ENCODE measurements at places on chromosomes 1 and 21.
A peak's percentile ranks its signal among the peaks of the same experiment; 100 is the strongest.

DNA sequence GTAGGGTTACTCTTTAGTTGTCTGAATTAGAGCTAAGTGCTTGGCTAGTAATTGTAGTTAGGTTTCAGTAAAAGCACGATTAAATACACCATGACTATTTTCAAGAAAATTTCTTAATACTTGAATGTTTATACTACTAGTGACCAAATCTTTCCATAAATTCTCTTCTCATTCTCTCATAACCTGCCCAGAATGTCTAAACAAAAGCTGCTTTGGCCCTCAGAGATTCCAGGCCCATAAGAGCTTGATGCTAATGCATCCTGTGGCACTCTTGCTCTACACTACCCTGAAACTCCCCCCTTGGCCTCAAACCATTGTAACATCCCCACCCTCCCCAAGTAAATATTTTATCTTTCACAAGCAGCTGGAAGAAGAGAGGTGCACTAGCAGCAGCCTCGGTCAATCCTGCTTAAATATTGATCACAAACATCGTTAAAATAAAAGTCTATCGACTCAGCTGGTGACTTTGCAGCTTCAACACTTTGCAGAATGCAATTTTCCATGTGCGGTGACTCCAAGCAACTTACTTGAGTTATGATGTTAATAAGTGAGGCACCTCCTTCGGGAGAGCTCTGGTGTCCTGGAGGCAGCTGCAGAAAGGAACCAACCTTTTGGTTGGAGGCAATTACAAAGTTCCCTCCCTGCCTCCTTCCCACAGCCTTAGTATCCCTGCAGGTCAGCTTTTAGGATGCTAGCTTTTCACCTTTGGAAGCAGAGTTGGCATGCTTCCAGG lies 315.6 kb upstream of the PLXNA2 start:
- no peak for DNase-seq

GRCh38 chr1:42085596-42085995 lies 67.6 kb upstream of the GUCA2B start:
- no peak for DNase-seq

DNA sequence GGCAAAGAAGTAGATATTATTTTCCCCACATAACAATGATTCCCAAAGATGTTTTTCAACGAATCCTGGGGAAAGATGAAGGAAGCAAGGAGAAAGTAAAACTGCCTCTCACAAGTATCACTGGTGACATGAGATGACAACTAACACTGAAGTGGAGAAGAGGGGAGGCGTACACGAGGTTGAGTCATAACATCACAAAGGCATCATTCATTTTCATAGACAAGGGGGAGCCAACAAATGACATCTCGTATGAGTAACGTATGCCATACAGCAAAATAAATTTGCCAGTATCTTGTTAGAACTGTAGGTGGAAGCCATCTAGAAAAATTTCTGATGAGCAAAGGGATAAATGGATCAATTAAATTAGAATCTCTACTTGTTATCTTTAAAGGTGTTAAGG lies 56.6 kb downstream of the ATP1B1 start:
- no peak for DNase-seq

- DNase-seq = no peak
Measured at GRCh38 chr1:79726321-79726720, 719.8 kb upstream of the ADGRL4 start.

DNA sequence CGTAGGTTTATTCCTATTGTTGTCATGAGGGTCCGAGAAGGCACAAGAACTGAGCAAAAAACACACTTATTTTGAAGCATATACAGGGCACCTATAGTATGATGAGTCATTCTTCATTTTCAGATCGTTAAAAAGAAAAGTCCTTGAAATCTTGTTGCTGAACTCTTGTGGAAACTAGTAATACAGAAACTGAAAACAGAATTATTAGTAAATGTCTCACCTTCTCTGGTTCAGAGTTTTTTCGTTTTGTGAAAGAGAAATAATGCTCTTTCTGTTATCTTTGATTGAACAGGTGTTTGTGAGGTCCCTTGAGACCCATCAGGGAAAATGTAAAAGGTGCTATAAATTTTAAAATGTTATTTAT lies 102.0 kb upstream of the COA6 start:
- DNase-seq = no peak

DNA sequence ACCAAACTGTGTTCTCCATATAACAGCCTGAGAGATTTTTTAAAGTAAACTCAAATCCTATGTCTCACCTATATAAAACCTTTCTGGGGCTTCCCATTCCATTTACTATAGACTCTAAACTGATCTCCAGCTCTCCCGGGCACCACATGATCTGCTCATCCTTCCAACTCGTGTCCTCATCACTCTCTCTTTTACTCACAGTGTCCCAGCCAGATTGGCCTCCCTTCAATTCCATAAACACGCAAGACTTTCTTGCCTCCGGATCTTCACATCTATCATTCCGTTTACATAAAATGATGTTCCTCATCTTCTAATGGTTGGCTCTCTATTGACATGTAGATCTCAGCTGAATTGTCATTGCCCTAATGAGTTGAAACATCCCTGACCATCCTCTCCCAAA lies 59.4 kb downstream of the ZNF697 start:
- DNase-seq = no peak

DNA sequence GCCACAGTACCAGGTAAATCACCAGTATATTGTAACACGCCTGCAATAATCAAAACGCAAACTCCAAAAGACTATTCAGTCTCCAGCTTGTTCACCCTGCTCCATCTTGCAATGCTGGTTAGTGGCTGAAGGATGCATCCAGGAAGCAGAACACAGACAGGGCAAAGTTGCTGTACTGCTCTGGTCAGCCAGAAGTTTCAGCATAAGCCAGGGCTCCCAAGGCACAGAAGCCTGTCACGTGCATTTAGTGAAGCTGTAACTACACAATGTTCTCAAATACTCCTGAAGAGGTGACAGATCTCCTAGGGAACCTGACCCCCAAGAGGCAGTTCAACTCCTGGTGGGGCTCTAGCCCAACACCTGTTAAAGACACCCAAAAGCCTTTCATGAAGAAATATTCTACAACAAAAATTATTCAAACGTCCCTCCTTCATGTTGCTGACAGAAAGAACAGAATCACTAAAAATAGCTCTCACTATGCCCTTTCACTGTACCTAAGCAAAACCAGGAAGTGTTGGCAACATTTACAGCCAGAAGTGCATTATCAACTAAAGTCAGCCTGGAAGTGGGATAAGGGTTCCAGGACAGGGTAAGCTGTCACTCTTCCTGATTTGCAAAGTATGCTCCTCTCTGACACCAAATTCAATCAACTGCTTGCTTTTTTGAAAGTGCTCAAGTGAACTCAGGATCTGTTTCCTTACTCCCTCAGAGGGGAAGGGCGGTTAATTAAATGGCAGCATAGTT lies 52.1 kb downstream of the SLC35D1 start:
- no peak for DNase-seq

DNA sequence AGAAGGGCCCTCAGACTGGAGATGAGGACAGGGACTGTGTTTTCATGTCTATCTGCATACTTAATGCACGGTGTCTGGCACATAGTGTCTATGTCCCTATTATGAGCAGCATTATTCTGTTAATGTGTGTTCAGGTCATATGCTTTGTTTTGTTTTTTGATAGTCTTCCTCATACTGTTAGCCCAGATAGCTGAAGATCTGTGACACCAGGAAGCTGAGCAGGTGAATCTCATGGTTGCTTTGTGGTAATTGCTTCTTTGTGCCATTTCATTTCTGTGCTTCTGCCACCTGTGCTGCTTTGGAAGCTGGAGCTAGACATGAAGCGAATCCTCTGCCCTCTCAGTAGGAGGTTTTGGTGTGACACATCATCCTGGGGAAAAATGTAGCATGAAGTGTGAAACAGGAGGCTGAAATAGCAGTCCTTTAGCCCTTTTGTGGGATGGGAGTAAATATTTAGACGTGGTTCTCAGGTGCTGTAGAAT lies 15.8 kb downstream of the SMAP2 start:
- DNase-seq = no peak

GRCh38 chr1:183227422-183228346 lies 41.6 kb downstream of the LAMC2 start:
- DNase-seq = no peak

DNA sequence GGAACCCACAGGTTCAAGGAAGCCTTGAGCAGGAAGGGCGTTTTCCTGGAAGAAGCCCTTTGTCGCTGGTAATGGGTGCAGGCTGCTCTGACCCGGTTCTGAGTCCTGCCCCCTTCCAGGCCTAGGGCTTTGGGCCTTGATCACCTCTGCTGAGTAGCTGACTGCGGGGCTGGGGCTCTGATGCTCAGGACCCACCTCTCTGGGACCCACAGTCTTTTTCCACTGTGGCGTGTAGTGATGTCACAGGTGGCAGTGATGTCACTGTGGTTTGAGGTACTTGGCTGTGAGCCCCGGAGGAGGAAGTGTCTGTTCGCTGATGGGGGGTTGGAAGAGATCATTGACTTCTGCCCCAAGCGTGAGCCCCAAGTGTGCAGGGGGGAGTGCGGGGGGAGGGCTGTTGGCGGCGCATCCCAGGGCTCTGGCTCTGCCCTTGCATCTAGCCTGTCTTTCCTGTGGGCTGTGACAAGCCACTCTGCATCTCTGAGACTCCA lies 6.9 kb downstream of the TNFRSF1B start:
- peak; percentile 95 for DNase-seq

- peak; percentile 62 for DNase-seq
Measured at GRCh38 chr1:234608911-234609690, 877 bp downstream of the IRF2BP2 start.

GRCh38 chr1:116332451-116332850 lies 40.6 kb upstream of the ATP1A1 start:
- no peak for DNase-seq

GRCh38 chr1:94672001-94672400 lies 130.4 kb upstream of the F3 start:
- DNase-seq = no peak

- no peak for DNase-seq
Measured at GRCh38 chr1:209395169-209395568, 188.3 kb upstream of the CAMK1G start.

DNA sequence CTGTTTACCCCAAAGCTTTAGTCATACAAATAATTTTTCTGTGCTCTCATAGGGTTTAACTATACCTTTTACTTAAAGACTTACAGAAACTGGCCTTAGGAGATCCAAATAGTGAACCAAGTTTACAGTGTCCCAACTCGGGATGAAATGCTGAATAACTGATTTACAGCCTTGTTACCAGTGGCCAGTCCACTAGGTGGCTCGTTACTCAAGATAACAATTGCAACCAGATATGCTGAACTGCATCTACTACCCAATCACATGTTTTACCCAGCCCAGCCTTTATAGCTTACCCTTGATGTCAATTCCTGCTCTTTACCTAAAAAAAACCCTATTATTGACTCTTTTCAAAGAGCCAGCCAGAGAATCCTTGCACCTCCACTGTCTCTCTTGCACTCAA lies 1148.8 kb upstream of the ADGRL4 start:
- DNase-seq = no peak

DNA sequence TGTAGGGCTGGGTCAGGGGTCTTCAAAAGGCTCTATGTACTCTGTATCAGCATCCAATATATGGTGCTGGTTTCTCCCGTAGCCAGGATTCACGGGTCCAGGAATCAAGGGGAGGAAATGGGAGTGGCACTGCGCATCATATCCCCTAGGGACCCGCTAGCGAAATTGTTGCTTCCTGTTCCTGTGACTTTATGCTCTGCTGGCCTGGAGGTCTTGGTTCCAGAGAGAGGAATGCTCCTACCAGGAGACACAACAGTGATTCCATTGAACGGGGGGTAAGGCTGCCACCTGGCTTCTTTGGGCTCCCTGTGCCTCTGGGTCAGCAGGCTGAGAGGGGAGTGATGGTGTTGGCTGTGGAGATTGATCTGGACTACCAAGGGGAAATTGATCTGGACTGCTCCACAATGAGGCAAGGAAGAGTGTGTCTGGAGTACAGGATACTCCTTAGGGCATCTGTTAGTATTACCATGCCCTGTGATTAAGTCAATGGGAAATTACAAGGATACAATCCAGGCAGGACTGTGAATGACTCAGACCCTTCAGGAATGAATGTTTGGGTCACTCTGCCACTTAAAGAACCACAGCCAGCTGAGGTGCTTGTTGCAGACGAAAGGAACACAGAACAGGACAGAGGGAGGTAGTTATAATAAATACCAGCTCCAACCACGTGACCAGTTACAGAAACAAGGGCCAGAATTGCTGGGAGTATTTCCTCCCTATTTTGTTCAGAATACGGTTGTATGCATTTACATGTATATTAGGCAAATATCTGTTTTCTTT lies 10.2 kb downstream of the SPSB1 start:
- no peak for DNase-seq

DNA sequence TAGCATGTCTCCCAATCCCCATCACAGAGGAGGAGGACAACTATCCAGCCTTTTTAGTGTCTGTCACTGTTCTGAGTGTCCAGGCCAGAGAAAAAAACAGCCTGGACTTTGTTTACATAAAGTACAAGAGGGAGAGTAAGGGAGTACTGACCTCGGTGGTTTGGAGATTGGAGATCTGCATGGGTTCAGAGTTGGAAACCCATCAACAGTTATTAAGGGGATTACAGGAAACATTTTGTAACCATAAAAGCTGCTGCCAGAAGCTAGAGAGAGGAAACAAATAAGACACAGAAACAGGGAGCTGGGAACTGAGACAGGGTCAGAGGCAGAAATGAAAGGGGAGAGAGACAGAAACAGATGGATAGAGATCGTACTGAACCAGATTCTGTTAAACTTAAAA lies 131.5 kb upstream of the CTTNBP2NL start:
- no peak for DNase-seq

- DNase-seq = no peak
Measured at GRCh38 chr1:165492845-165493373, 48.0 kb upstream of the RXRG start.

DNA sequence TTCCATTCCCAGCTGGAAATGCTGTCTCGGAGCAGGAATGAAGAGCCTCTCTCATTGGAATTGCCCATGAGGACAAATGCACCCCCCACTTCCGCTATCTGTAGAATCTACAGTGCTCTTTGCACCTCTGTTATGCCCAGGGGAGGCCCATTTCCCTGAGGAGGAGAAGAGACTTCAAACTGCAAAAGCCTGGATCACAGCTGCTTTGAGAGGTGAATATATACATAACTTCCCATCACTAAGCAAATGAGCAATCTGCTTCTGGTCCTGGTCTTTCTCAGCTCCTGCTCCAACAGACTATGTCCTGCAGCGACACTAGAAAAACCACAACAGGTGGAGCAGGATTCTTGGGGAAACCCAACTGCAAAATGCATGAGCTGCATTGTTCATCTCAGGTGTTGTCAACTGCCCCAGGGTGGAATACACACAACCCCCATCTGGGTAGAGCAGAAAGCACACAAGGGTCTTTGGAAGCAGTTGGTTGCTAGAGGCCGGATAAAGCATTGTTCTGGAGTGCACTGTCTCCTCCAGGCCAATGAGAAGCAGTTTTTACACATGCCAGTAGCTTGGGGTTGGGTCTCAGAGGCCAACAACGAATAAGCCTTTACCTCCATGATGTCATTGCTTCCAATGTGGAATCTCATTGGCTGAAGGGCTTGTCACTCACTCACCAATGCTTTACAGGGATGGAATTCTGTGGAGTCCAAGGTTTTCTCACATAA lies 67.7 kb upstream of the RAB4A start:
- no peak for DNase-seq

GRCh38 chr1:153623101-153623500 lies 4.2 kb downstream of the S100A13 start:
- DNase-seq = no peak

- no peak for DNase-seq
Measured at GRCh38 chr1:203353486-203353885, 2.6 kb upstream of the FMOD start.

GRCh38 chr1:52867087-52867863 lies 24.7 kb downstream of the ZYG11A start:
- no peak for DNase-seq

Measured in stimulated activated CD4-positive, alpha-beta T cell treated with anti-CD3 and anti-CD28 coated beads, Interleukin-2, amount 100 ng/mL, for 4 hours (primary cell).